Fibroblast of skin of left quadriceps (primary cell): ENCODE measurements at places on chromosomes 3 and 15.

DNA sequence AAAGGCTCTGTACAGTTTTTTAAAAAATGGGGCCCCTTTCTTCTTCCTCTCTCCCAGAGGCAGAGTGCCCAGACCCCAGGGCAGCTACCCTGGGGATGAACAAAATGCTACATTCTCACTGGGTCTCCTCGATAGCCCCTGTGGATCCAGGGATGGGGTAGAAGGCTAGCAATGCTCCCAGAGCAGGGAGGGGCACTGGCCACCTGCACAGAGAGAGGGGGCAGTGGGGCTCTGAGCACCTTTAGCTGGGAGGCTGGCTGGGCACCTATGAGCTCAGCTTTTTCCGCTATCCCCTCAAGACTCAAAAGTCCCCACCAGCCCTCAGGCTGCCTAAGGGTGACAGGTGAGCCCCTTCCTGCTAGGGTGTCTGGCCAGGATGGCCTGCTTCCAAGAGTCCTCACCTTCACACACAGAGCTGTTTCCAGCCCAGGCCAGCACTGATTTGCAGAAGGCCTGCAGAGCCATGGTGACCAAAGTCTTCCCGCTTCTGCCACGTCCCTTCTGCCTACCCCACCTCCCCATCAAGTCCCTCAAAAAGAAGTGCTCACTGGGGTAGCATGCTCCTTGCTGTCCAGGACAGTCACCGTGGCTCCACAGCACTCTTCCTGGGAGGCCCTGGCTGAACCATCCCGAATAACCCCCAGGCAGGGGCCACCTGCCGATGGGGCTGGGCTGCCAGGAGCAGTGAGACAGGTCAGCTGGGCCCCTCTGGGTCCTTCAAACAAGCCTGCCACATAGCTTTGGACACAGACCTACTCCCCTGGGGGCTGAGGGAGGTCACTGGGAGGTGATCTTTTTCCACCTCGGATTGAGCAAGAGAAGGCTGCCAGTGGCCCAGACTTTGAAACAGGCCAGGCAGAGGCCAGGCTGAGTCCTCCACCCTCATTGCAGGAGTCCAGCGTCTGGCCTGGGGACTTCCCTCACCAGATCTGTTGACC lies 20.4 kb downstream of the BMF start:
- no peak for DNase-seq

DNA sequence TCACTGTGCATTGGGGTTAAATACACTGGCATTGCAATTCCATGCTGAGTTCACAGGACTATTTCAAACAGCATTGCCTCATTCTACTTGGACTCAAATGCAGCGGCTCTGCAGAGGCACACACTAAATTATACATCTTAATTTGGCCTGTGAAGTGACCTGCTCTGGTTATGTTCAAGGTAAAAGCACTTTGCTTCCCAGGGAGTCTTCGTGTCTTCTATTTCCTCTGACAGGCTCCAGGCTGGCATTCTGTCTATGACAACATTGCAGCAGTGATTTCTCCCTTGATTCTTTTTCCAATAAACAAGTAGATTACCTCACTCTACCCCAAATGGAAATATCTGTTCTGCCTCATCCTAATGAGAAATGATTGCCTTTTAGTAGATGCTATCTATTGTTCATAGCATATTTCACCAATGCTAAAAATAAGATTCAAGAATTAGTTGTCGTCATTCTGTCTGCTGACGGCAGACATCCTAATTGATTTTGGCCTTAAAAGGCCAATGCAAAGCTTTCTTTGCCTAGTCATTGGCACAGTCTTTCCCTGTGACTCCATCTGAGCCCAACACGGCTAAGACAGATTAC lies 33.8 kb downstream of the FMN1 start:
- no peak for DNase-seq

DNA sequence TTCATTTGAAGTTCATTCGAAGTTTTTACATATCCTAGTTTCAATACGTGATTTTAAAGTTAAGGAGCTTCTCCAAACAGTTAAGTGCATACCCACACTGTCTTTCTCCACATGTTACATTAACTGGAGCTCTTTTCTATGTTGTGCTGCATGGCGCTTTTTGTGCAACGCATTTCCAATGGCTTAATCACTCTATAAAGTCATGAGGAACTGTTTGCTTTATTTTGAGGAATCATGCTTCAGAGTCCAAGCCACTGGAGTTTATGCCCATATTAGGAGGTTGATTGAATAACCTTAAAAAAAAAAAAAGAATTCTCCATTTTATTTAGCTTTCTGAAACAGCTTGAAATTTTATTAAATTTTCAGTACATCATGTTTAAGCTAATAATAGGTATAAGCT lies 109.4 kb upstream of the MBNL1 start:
- peak; percentile 73 for DNase-seq

GRCh38 chr3:65848024-65848423 lies 190.7 kb downstream of the MAGI1 start:
- peak; percentile 57 for DNase-seq

DNA sequence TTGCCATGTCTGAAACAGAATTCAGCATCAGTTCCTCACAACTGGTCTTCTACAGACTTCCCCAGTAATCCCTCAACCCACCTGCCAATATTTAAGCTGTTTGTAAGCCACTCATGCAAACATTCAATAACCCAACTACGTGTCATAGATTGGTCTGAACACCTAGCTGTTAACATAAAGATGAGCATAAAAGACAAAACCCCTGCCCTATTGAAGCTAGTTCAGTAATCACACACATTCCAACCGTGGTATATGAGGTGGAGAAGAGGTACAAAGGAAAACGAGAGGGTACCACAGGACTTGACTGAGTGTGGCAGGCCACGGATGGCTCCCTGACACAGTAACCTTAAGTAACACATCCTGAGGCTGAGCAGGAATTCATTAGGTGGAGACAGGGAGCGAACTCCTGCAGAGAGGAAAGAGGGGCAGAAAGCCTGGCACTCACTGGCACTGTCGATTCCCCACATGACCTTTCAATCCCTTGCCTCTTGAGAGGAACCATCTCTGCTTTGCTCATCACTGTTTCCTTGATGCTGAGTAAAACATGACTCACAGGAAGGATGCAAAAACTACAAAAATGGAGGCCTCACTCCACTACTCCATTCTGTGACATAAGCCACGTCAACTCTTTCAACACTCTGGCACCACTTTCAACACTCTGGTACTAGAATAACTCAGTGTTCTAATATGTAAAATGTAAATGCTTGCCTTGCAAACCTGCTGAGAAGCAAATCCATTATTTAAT lies 31.3 kb downstream of the RPN1 start:
- DNase-seq, result peak; percentile 20

DNA sequence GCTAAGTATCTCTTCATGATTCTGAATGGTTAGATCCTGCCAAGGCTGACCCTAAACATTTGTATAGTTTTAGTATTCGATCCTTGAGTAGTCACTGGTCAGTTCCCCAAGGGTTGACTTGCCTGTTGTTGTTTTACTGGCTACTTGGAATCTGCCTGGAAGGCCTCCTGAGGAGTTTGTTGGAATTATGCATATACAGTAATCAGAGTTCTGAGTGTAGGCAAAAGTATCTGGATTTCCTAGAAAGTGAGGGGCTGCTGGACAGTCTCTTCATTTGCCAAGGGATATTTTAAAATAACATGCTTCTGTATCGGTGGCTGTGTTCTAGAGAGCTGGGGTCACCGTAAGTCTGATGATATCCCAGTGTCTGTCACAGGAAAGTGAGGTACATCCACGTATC lies 333.2 kb upstream of the C2CD4B start:
- DNase-seq, result no peak

GRCh38 chr15:89184357-89184756 lies 37.0 kb downstream of the RLBP1 start:
- no peak for DNase-seq

DNA sequence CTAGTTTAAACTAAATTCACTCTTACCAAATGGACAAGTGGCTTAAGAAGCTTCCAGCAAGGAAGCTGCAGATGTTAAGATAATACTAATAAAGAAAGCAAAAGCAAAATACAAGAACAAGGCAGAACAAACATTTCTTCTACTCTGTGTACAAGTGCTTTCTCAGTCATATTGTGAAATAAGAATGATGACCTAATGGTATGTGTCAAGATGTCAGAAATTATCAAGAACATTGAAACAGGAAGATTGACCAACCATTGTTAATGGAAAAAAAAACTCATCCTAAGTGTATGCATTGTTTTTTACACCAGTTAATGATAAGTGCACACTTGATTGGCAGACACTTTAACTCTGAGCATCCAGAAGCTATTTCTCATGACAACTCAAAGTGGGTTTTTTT lies 65.4 kb upstream of the P2RY1 start:
- DNase-seq, result no peak

GRCh38 chr15:96559087-96559486 lies 228.6 kb downstream of the NR2F2 start:
- no peak for DNase-seq

- no peak for DNase-seq
Observed at GRCh38 chr3:107251819-107252218, 125.4 kb upstream of the CCDC54 start.

- DNase-seq, result no peak
Observed at GRCh38 chr3:193457526-193457925, 79.0 kb upstream of the ATP13A5 start.

DNA sequence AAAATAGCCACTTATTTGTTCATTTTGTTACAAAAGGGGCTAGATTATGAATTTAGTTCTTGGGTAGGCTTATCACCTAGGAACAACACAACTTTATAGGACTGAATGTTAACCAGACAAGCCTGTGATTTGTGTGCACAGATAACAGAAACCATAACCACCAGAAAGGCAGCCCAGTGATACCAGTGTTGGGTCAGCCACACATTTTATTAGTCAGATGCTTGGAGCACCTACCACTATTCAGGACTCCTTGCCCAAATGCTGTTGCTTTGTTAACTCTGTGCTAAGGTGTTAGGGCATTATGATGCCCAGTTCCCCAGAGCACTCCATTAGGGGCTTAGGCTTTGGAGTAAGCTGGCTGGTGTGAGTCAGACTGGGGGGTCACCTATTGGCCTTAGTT lies 22.5 kb downstream of the PLCL2 start:
- no peak for DNase-seq

DNA sequence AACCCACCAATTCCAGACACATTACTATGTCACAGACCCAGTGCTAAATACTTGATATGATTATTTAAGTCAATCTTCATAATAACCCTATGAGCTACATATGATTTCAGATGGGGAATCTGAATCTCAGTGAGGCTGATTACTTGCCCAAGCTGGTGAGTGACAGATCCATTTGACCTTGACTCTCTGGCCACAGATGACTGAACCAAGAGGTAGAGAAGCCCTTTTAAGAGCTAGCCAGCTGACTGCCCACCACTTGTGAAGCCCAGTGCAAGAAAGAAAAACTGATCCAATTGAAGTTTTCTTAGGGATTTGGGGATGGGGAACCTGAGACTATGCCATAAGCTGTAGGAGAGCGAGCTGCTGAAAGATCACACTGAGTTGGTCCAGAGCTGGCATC lies 124.7 kb upstream of the SPATA12 start:
- DNase-seq, result no peak

DNA sequence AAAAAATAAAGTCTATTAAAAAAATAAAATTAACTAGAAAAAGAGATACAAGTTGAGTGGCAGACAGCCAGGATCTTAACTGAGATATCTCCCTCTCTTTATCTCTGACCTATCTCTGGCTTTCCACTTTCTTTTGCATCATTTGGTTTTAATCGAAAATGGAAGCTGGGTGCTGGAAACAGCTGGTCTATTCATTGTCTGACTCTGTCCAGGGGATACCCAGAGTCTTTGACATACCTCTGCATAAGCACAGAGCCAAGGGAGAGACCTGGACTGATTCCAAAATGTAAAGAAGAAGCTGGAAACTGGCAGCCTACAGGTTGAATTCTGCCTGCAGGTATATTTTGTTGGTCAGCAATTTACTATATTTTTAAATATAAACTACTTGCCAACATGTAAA lies 29.6 kb upstream of the CRBN start:
- no peak for DNase-seq

DNA sequence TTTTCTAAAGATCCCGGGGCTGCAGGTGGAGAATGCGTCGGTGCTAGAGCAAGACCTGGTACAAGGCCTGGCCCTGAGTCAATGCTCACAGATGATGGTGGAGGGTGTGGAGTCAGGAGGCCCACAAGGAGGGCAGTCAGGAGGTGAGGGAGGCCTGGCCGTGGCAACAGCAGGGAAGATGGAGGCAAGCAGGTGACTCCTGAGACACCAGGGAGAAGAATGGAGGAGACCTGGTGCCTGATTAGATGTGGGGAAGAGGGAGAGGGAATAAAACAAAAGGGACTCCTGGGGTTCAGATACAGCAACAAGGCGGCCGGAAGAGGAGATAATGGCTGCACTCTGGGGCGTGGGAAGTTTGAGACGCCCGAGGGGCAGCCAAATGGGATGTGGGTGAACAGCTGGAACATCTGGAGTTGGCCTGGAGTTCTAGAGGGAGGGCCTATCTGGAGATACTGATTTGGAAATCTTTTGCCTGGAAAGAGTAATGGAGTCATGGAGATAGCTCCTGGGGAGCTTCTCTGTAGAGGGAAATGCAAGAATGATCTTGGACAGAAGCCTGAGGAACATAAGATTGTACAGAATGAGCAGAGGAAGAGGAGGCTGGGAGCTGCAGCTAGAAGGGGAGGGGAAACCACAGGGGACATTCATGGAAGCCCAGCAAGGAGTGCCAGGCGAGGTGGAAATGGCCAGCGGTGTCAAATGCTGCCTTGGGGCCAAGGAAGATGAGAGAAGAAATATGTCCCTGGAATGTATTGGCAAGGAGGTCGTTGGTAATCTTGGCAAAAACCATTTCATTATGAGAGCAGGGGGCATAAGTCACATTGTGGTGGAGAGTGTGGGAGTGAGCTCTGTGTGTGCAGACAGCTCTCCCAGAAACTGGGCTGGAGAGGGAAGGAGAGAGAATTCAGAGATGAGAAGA lies 67.5 kb upstream of the CORO2B start:
- DNase-seq, result peak; percentile 61

DNA sequence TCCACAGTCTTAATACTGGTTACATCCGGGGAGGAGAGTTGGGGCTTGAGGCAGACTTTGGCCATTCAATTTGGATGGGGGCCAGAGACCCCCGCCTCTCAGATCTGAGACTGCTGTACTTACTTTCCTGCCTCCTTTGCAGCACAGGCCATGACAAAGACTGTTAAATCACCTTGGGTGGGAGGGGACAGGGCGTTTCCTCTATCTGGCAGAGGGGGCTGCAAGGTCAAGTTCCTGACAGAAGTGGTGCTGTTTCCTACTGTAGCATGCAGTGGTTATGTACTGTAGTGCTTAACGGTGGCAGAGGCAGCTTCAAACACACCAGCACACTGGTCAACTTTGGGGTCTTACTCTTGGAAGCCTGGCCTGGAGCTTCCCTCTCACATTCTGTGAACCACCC lies 261.2 kb upstream of the LRRFIP2 start:
- DNase-seq, result no peak

DNA sequence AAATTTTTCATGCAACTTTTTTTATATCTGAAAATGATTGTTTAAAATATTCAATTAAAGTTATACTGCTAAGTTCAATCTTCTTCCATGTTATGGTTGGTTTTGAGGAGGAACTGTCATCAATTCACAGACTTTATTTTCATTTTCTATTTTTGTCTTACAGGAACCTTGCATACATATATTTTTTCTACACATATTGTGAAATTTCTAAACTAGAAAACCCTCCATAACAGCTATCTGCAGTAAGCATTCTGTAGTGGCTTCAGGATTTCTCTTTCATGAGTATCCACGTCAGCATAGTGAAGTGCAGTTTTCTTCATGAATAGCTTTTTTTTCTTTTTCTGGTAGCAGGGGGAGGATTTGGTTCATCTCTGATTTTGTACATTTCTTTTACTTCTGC lies 48.2 kb downstream of the ATR start:
- DNase-seq, result no peak
